ENCODE measurements at places on chromosomes 5 and 9. TPM values are rescaled to one million over a fixed set of nuclear protein-coding genes. Genes with fewer than 3 reads are reported as not detected.

- H3K36me3 ChIP-seq = no peaks in the 10 kb centered on the region
- H3K27me3 ChIP-seq = no peaks in the 10 kb centered on the region
- H3K27ac ChIP-seq = no peak overlapping the region
- H3K4me3 ChIP-seq = no peak overlapping the region
Observed at GRCh38 chr5:42745856-42746255, 10.8 kb upstream of the CCDC152 start.

DNA sequence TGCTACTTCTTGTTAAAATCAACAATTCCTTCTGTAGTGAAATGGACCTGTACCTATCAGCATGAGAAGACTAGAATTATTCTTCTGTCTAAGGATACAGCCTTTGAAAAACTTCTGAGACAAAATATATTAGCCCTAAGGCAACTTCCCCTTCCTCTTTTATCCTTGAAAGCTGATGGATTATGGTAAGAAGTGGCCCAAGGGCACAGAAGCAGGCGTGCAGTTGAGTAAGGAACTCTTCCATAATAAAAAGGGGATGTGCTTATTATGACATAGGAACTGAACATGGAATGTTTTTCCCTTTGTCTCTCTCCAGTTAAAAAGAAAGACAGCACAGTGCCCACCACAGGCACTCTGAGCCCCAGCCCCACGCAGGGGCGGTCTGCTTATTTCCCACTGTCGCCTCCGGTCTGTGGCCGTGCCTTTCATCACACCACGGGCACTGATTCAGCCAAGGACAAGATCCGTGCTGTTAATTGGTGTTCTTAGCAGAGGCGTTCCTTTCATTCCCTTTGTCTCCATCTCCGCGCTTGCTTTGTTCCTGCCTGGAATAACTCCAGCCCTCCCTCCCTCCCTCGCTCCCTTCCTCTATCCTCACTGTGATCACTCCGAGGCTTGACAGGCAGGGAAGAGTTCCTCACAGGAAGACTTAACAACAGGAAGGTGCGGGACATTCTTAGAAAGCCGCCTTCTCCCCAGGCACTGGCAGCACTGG, 135.9 kb upstream of the OTULINL start:
- DNase-seq = peak; percentile 78
- H3K4me1 ChIP-seq = peaks cover 56% of the 10 kb centered on the region
- H3K27me3 ChIP-seq = no peaks in the 10 kb centered on the region
- H3K4me3 ChIP-seq = peak overlapping the region; percentile 7
- H3K27ac ChIP-seq = peak overlapping the region; percentile 96
- H3K36me3 ChIP-seq = peaks cover 2% of the 10 kb centered on the region

GRCh38 chr9:37559855-37560592, 16.2 kb downstream of the FBXO10 start:
- no peaks in the 10 kb centered on the region for H3K27me3 ChIP-seq
- no peaks in the 10 kb centered on the region for H3K4me1 ChIP-seq
- no peak overlapping the region for H3K4me3 ChIP-seq
- no peak overlapping the region for H3K27ac ChIP-seq
- peaks cover 2% of the 10 kb centered on the region for H3K36me3 ChIP-seq

CDH6 gene
- total RNA-seq = 8.0 TPM

DNA sequence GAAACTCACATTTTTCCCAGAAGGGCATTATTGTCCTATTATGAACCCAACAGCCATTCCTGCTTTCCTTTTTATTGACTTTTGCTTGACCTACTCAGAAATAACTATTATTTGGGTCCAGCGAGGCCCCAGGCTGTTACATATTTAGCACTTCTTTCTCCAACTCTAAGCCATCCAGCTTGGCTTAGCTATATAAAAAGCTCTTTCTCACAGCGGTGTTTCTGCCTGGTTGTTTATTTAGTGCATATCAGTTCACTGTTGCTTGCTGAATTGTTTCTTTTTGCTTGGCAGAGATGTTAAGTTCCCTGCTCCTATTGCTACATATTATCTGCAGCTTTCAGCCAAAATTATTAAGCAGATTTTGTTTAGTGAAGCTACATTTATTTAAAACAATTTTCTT, 1156.8 kb upstream of the SEMA6A start:
- no peak overlapping the region for H3K4me3 ChIP-seq
- peak; percentile 82 for DNase-seq
- no peaks in the 10 kb centered on the region for H3K4me1 ChIP-seq
- H3K27me3 ChIP-seq = no peaks in the 10 kb centered on the region
- no peaks in the 10 kb centered on the region for H3K36me3 ChIP-seq

Data from muscle of leg (tissue), 16 donors.